Activated CD4-positive, alpha-beta memory T cell treated with anti-CD3 and anti-CD28 coated beads for 36 hours (primary cell): ENCODE measurements at places on chromosomes 11 and 22. TPM values are rescaled to one million over a fixed set of nuclear protein-coding genes. Genes with fewer than 3 reads are reported as not detected.

The RTL10 gene
- 11.5 TPM for total RNA-seq

The SLCO2B1 gene
- total RNA-seq, result not detected

The SLC5A4 gene
- not detected for total RNA-seq

The C22orf31 gene
- total RNA-seq, result not detected
